Osteocyte (in vitro differentiated cells): ENCODE measurements at places on chromosomes 11 and 22.

- no peak for DNase-seq
Observed at GRCh38 chr11:62245271-62245753, 3.3 kb downstream of the SCGB1D2 start.

DNA sequence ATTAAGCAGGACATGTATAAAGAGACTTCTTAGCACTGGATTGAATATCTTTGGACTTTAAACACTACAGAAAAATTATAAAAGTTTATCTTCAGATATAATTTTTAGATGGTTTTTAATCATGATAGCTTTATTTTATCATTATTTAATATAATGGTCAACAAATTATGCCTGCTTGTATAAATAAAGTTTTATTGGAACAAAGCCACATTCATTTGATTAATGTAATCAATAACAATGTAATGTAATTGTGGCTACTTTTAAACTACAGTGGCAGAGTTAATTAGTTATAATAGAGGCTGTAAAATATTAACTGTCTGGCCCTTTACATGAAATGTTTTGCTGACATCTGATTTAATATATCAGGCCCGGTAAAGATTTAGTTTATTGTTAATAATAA is 70.0 kb downstream of the STIM1 start:
- no peak for DNase-seq

- DNase-seq: no peak
Observed at GRCh38 chr11:128906185-128907050, 15.3 kb downstream of the KCNJ5 start.

GRCh38 chr22:35170716-35171697 is 86.3 kb upstream of the HMGXB4 start:
- DNase-seq: peak; percentile 63

GRCh38 chr11:111983187-111983986 is 41.8 kb upstream of the DLAT start:
- no peak for DNase-seq

DNA sequence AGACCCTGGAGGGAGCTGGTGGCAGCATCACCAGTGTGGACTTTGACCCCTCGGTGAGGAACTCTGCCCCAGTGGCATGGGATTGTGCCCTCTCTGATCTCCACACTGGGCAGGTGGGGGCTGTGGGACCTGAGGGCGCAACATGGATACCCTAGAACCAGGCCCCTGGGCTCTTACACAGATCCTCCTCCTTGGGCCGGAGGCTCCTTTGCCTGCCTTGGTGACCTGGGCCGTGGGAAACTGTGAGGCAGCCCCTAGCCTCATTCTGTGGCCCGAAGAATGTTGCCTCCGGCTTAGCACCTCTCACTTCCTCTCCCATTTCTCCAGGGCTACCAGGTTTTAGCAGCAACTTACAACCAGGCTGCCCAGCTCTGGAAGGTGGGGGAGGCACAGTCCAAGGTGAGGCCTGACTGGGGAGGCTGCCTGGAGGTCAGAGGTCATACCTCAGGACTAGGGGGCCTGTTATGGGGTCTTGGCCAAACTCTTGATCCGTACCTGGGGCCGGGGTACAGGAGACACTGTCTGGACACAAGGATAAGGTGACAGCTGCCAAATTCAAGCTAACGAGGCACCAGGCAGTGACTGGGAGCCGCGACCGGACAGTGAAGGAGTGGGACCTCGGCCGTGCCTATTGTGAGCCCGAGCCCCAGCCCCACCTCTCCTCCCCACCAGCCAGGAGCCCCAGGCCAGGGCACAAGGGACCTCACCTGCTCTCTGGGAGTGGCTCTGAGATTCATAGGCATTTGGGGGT is 12.2 kb downstream of the ATG16L2 start:
- no peak for DNase-seq

- no peak for DNase-seq
Observed at GRCh38 chr11:22807855-22808570, 21.6 kb downstream of the SVIP start.

DNA sequence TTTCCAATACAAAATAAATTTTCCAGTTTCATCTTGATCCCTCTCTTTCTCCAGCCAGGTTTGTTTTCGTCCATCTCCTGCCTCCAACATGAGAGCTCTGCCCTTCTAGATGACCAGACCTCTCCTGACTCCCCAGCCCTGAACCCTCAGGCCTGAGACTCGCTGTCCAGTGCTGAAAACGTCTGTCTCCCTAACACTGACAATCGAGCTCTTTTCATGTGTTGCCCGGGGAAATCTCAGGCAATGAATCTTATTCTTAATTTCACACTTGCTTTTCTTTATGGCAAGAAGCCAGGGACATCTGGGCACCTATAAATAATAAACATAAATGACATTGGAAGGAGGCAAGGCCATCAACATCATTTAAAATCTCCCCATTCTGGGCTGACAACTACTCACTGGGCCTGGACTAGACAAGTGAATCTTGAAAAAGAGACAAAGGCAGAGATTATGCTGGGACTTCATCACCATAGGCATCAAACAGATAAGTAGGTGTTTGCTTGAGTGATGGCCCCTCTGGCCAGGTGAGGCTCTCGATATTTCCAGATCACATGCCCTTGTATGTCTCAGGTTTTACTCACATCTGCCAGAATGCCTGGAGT is 274.5 kb upstream of the B3GAT1 start:
- no peak for DNase-seq

DNA sequence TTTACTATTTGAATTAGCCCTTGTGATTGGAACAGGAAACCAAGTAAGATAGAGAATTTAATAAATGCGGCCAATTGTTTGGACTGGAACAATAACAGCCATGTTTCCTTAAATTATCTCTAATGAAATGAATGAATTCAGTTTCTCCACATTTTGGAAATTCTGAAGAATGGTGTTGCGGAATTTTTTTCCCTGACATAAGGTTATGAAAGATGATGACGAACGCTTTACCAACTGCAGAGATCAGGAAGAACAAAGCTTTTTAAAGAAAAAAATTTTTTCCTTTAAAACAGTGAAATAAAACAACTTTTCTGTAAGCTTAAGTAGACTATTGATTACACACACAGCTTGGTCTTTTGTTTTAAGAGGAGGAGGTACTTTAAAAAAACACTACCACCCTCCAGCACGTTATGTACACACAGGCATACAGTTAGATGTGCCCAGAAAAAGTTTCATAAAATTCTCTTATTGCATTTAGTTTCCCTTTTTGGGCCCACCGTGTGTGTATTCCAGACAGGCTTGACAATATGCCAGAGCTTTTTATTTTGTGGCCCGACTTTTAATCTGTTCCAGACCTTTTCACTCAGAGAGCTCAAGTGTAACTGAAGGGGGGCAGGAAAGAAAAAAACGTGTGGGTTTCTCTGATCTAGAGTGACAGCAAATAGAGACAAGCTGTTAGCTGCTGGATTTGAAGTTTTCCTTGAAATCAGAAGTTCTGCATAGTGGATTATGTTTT is 77.3 kb downstream of the YAP1 start:
- DNase-seq: no peak

GRCh38 chr22:19873960-19874306 is 19.3 kb upstream of the GNB1L start:
- DNase-seq: no peak

DNA sequence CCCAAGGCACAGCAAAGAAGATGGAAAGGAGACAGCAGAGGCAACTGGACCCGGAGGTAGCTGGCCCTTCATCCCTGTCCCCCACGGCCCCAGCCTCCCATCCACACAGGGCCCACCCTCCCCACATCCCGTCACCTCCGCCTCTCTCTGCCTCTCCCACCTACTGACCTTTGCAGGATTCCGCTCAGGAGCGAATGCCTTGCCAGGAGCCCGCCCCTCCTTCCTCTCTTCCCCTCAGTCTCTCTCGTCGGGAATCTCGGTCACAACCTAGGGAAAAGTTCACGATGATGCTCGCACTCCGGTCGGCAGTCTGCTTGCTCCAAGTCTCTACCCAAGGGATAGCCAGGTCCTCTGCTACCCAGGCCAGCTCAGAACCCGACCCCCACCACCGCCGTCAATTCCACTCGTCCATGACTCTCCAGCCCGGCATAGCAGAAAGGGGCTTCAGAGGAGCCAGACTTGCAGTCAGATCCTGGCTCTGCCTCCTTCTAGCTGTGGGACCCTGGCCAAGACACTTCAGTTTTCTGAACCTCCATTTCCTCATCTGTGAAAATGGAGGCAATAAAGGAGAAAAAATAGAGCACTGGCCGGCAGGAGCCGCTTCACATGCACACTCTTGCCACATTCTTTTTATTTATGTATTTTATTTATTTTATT is 10.2 kb downstream of the AHNAK start:
- DNase-seq: no peak

DNA sequence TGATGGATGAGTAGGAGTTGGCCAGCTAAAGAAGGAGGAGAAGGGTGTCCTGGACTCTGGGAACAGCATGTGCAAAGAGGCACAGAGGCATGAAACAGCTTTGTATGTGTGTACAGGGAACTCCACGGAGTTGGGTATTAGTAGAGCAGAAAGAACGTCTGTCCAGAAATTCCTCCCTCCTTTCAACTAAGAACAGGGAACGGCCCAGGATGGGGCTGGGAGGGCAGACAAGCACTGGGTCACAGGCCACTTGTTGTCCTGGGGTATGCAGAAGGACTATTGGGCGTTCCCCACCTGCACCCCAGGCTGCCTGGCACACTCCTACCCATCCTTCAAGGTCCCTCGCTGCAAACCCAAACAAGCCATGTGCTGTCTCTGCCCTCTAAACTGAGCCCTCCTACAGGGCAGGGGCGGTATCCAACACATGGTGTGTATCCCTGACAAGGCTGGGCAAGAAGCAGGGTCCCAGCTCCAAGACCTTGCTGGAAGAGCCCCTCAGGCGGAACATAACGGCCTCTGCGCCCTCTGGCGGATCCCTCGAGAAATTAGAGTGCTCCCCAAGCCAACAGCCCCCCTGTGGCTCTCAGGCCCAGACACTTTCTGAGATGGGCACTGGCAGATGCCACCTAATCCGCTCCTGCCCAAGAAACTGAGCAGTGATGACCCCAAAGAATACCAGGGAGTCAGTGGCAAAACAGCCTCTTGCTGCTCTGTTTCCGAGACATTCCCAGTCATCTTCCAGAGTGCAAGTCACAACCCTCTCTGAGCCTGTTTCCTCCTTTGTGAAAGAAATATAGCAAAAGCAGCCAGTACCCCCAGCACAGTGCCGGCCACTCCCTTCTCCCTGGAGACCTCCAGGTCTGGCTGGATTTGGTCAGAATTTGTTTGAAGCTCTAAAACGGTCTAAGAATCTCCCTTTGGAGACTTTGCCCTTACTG is 1.6 kb upstream of the ELFN2 start:
- no peak for DNase-seq

- DNase-seq: no peak
Observed at GRCh38 chr11:61617515-61617914, 36.6 kb upstream of the SYT7 start.

GRCh38 chr22:20221421-20222340 is 46.4 kb downstream of the RTN4R start:
- no peak for DNase-seq

DNA sequence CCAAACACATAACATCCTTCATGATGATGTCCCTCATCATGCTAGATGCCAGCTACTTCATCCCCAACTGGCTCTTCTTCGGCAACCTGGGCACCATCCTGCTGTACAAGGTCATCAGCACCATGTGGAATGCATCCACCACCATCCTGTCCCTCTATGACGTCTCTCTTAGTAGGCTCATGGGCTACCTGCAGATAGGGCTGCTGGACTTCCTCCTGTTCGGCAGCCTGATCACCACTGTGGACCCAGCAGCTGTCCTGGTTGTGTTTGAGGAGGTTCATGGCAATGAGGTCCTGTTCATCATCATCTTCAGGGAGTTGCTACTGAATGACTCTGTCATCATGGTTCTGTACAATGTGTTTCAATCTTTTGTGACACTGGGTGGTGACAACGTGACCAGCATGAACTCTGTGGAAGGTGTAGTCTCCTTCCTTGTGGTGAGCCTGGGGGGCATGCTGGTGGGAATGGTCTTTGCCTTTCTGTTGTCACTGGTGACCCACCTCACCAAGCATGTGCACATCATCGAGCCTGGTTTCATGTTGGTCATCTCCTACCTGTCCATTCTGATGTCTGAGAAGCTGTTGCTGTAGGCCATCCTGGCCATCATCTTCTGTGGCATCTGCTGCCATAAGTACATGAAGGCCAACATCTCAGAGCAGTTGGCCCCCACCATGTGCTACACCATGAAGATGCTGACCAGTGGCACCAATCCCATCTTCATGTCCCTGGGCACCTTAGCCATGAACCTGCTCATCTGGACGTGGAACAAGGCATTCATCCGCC is 120.7 kb upstream of the SERPIND1 start:
- DNase-seq: peak; percentile 59

DNA sequence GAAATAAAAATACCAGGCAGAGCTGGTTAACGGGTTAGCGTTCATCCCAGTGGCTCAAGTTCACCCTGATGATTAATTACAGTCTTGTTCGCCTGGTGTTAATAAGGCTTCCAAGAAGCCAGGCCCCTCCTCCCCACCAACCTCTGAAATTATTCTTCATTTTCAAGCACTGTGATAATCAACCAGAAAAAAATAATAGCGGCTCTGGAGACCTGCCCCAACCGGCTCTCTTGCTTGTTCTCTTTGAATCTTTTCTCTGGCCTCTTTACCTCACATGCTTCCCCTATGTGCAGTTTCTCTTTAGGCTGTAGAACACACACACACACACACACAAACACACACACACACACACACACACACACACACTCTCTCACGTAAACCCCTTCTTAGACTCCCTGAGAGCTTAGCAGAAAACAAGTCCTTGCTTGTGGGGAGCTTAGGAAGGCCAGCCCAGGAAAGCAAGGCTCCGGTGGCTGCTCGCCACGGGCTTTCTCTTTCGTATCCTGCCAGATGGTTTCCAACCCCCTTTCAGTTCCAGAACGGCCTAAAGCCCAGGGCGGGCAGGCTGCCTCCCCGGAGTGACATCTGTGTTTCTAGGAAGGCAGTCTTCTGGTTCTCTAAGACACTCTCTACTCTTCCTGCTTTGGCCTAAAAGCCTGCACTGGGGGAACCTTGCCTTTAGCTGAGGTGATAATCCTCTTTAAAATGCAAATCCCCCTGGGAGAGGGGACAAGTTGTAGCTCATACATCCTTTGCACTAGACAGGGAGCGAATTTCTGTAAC is 106.4 kb upstream of the SESN3 start:
- no peak for DNase-seq

GRCh38 chr11:8055091-8055835 is 25.7 kb upstream of the TUB start:
- DNase-seq: peak; percentile 75

GRCh38 chr22:29780748-29781676 is 13.8 kb downstream of the UQCR10 start:
- no peak for DNase-seq

- DNase-seq: no peak
Observed at GRCh38 chr22:44492036-44492405, 6.0 kb downstream of the RTL6 start.

DNA sequence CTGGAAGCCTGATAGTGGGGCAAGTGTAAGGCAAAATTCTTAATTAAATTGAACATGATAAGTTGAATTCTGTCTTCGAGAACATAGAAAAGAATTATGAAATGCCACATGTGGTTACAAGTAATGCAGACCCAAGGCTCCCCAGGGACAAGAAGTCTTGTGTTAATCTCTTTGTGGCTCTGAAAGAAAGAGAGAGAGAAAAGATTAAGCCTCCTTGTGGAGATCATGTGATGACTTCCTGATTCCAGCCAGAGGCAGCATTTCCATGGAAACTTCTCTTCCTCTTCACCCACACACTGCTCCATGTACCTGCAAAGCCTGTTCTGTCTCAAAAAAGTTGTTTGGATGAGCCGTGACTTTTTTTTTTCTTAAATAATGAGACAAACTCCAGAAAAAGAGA is 1.9 kb upstream of the TYR start:
- no peak for DNase-seq

- DNase-seq: no peak
Observed at GRCh38 chr11:12235947-12236743, 125.8 kb downstream of the MICAL2 start.
